Activated naive CD4-positive, alpha-beta T cell treated with anti-CD3 and anti-CD28 coated beads, Interleukin-2, amount 50 U/mL, for 16 hours (primary cell): ENCODE measurements at places on chromosomes 2 and 18.

DNA sequence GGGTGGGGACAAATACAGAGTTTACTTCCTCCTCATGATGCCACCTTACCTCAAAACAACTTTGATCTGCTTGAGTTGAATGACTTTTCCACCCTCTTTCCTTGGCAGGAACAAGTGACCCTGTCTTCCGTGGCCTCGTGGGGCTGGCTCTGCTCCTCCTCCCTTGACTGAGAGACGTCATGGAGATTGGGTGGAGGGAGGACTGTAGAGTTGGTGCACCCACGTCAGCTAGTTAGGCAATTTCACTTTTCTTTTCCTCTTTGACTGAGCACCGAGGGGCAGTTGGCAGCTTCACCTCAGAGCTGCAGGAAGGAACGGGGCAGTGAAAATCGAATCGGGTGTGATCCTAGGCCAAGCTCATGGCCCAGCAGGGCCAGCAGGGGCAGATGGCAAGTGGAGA, at the start of gene SP140:
Gene SP140 (plus strand): TSS at position 251 of the 400 bp plus-strand sequence. CDS start 109 bp downstream, at position 360.
- DNase-seq = peak; percentile 74

GRCh38 chr2:178859730-178860129, 52.5 kb upstream of the TTN start:
- no peak for DNase-seq

DNA sequence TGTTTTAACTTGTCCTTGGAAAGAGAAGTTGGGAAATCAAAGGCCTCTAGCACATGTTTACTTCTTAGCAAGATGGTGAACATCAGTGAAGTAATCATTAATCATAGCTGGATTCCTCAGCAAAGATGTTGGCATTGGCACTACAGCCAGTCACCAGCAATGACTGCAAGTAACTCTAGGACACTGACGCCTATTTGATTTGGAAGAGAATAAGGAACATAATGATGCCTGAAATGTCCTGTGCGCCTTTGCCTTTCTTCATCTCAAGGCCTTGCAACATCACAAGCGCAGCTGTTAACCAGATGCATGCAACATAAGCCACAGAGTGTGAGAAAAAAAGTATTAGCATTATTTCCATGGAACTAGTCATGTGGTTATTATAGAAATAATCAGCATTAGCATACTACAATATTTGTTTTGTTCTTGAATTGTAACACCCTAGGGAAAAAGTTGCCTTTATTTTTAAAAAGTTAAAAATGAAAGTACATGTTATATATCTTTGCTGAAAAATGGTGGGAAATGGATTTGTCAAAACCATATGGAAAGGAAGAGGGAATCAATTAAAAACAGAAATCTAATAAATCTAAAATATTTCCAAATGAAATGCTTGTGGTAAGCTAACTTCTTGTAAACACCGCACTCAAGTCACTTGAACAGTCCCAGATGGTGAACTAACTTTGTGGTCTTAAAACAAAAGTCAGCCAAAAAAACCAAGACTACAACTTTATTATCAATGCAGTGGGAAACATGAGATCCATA, 55.6 kb downstream of the THADA start:
- no peak for DNase-seq

DNA sequence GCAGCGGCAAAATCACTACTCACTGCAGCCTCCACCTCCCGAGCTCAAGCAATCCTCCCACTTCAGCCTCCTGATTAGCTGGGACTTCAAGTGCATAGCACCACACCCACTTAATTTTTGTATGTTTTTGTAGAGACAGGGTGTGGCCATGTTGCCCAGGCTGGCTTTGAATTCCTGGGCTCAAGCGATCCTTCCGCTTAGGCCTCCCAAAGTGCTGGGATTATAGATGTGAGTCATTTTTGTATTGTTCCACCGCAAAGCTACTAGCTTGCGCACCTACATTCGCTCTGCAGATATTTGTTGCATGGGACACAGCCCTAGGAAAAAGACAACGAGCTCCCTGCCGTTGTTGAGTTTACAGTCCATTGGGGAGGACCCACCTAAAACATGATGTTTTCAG, 173.5 kb upstream of the AGAP1 start:
- no peak for DNase-seq

DNA sequence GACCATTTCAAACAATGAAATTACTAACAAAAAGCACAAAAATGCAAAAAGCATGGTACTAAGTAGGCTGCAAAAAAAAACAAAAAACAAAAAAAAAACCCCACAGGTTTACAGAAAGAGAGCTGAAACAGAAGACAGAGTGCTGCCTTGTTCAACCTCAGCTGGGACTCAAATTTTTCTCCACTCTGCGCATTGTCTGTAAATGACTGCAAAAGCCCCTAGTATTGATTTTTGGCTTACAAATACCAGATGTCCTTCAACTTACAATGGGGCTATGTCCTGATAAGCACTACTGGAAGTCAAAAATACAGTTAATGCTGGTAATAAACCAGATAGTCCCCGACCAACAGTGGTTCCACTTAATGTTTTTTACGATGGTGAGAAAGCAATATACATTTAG, 42.2 kb downstream of the UBE2E3 start:
- DNase-seq = no peak

- DNase-seq = no peak
These were observed 56.2 kb downstream of the HNMT start for GRCh38 chr2:138020432-138020831.

- no peak for DNase-seq
These were observed 78.3 kb downstream of the RNF144A start for GRCh38 chr2:6995391-6996097.

DNA sequence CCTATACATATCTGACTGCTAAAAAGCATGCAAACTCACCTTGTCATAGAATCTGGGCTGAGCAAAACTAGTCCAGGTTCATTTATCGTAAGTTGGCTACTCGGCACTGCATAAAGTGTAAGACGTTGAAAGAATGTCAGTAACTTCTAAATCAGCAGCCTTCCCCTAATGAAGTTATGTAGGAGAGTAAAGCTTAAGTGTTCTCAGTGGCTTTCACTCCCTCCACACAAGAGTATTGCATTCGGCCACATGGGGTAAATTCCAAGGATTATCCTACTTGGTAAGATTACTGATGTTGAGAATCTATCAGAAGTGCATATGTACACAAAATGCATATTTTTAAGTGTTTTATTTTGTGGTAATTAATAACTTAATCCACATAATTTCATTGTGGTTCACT, 130.1 kb downstream of the LCLAT1 start:
- no peak for DNase-seq

- DNase-seq = no peak
These were observed 52.2 kb downstream of the EIF2AK3 start for GRCh38 chr2:88575051-88575450.

GRCh38 chr2:36433311-36434217, 78.0 kb downstream of the CRIM1 start:
- no peak for DNase-seq

DNA sequence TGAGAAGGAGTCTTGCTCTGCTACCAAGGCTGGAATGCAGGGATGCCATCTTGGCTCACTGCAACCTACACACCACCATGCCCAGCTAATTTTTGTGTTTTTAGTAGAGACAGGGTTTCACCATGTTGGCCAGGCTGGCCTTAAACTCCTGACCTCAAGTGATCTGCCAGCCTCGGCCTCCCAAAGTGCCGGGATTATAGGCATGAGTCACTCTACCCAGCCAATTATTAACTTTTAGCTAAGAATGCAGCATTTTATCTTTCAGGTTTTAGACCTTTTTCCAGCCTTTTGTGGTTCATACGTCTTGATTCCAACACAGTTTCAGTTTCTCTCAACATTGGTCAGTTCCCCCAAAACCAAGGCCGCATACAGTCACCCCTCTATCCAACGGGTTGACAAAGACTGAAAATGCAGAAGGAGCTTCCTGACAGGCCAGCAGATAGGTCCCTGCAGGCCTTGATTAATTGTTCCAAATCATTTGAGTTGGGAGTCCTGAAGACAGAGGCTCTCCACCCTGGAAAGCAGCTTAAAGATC, 262.2 kb upstream of the KLHL29 start:
- DNase-seq = no peak

DNA sequence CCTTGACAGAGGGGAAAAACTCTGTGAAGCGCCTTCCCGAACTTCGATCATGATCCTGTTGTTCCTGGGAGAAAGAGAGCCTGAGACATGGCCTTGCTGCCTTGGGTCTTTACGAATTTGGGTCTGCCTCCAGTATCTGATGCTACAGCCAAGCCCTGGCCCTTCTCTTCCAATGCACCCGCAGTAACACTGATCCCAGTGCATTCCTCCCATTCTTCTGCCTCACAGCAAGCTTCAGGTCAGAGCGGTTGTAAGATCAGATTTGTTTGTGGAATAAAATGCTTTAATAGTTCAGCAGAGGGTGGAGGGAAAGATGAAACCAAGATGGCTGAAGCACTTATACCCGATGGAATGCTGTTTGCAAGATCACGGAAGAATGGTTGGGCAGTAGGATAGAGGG, 196.7 kb upstream of the SIX2 start:
- DNase-seq = no peak

GRCh38 chr2:240986787-240987411, 11.5 kb upstream of the SNED1 start:
- peak; percentile 7 for DNase-seq
